NCI-H524 treated with DMSO at 0.1 percent for 48 hours (cell line): ENCODE measurements at places on chromosomes 2 and 18.

DNA sequence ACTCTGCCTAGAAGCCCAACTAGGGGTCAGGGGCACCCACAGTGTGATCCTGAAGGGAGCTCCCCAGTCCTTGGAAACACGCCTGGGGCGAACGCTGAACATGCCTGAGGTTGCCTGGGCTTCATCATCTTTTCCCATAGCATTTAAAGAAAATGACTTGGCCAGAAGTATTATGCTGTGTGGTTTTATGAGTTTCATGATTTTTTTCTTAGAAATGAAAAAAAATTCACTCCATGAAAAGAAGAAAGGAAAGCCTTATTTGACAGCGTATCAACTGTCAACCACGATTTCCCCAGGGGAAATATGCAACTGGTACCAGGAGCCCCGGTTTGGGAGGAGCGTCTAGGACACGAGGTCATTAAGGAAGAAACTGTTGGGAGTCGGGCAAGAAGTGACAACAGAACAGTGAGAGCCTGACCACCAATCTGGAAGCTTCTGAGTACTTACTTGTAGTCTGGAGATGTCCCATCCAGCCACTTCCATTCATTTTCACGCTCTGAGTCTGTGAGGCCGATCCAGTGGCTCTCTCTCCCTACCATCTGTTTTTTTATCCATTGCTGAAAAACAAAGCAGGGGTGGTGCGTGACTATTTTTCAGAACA is 63.5 kb upstream of the THOC1 start:
- no peak for DNase-seq

DNA sequence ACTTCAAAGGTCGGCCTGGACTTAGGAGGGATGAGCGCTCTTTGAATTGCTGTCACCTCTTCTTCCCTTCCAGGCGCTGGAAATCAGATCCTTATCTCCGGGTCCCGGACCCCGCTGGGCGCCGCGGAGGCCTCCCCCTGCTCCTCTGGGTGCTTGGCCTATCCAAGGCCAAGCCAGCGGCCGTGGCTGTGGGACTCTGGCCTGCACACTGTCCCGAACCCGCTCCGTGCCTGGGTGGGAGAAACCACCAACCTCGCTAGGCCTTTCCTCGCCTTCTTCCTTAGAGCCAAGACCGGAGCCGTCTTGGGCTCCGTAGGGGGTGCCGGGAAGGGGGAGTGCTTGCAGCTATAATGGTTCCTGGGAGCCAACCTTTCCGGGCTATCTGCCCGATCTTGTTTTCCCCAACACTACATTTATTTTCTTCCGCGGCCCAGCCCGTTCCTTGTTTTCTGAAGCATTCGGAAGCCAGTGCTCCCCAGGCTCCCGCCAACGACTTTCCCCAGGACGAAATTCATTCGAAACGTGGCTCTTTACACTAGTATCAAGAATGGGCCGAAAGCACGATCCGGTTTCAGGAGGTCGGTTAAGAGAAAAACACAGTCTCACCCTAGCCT is 2.4 kb downstream of the OSR1 start:
- no peak for DNase-seq

- no peak for DNase-seq
These were observed 26.0 kb downstream of the SNORC start for GRCh38 chr2:232896111-232896510.

DNA sequence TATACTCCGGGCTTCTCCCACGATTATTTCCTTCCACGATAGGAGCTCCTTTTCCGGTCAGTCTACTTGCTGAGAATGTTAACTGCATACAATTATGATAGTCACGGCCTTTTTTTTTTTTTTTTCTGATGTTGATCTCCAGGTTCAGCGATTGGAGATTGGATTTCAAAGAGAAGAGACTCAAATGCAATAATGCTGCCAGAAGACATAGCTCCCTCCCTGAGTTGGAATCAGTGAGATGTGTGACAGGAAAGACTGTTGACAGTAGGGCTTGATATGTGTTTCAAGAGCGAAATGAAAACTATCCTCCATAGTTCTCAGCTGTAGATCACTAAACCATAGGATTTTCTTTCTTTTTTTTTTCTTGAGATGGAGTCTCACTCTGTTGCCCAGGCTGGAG is 47.0 kb downstream of the NPPC start:
- DNase-seq: no peak
